ENCODE measurements at places on chromosomes 2 and 18.

- DNase-seq: no peak
These were observed 106.9 kb upstream of the THOC1 start for GRCh38 chr18:374721-375168.

DNA sequence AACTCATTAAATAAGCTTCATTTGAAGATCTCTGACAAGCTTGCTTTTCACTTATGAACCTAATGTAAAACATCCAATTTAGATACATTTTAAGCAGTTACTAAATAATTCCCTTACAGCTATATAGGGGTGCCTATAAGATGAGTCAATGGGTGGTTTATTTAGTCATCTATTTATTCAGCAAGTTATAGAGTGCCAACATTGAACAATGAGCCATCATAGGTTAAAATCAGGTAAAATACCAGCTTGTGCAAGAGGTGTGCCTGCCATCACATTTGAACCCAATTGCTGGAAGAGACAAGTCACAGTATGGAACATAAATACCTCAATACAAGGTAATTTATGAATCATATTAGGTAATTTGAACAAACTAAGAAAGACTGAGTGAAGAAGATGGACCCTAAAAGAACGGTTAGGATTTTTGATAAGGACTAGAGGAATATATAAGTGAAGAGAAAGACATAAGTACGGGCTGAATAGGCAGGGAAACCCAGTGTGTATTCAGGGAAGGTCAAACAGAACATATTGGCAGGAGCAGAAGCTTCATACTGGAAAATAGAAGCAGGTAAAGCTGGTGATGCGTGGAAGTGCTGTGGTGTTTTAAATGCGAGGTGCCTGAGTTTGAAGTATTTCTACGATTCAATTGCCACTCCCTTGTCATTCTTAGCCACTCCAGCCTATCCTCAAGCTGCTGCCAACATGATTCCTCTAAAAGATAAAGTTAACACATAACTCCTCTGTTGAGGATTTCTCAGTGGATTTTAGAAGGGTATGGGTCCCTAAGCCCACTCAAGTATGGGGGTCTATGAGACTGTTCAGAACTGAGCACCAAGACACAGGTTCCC is 18.9 kb upstream of the STAT4 start:
- DNase-seq: no peak

- DNase-seq: no peak
These were observed 33.9 kb upstream of the GORASP2 start for GRCh38 chr2:170895023-170895757.

- no peak for DNase-seq
These were observed 5.1 kb upstream of the HNMT start for GRCh38 chr2:137959166-137959565.

DNA sequence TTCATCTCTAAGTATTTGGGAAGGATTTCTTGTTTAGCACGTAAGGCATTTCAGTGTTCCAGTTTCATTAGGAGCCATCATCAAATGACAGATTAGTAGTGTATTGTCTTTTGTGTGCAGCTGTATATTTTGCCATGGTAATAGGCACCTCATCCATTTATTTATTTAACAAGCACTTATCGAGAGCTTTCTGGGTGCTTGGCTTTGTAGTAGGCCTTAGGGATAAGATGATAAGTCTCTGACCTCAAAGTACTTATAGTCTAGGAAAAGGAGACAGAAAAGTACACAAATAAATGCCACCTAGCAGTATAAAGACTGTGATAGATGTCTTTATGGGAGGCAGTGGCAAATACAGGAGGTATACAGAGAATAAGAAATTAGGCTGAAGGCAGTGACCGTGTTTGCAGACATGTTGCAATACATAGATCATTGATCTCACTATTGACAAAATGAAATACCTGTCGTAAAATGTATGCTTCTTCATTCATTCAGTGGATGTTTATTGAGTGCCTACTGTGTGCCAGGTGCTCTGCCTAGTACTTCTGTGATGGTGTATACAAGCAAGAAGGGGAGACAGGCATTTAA is 265.9 kb downstream of the SETBP1 start:
- no peak for DNase-seq

DNA sequence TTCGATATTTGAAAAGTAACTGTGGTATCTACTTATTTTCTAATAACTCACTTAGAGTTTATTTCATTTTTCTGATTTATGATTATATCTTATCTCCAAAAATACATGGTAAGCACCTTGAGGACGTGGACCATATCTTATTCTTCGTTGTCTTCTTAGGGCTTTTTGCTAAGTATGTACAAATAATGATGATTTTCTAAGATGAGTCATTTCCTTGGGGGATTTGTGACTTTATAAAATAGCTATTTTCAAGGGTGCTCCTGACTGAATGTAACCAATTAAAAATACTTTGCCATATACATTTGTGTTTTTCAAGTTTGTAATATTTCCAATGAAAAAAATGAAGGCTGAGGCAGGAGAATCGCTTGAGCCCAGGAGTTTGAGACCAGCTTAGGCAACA is 56.3 kb downstream of the GREB1L start:
- no peak for DNase-seq

GRCh38 chr2:67571785-67572718 is 174.9 kb downstream of the ETAA1 start:
- no peak for DNase-seq

DNA sequence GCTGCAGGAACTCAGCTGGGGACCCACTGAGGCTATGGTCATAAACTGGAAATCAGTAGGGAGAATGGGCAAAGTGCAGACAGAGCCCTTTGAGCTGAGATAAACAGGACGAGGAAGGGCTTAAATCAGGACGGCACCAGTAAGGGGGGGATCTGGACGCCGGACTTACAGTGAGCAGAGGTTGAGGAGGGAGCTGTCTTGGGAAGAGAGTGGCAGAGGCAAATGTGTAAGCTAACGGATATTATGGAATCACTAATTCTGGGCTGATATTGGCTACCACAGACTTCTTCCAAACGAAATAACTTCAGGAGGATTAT is 539 bp downstream of the CYP27A1 start:
- DNase-seq: no peak

- no peak for DNase-seq
These were observed 14.2 kb upstream of the OXER1 start for GRCh38 chr2:42777883-42778805.

DNA sequence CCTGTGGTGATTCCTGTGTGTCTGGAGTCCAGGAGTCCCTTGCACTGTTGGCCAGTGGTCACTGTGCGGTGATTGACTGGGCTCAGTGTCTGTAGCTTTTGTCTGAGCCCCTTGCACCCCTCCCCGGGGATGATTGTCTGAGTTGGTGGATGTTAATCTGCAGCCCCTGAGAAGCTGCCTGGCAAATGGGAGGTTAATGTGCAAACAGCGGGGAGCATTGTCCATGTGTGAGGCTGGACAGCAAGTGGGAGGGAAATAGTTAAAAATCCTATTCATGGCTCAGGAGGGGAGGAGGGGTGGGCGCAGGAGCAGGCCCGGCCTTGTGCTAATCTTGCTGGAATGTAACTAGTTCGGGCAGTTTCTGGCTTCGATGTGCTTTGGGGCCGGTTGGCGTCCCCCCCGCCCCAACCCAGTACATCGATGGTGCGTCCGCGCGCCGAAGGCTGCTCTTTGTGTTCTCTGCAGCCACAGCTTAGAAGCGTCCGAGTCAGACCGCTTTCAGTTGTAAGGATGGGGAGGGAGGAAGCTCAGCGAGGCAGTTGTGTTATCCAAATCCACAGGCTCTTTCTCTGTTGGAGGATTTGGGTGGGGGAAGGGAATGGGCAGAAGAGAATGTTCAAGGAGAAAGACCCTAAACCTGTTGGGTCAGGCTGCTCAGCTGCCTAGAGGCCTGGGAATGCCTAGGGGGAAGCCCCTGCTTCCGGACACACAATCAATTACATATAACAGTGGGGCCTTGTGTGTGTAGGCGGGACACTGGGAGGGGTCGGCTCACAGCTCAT is 71.8 kb downstream of the TGOLN2 start:
- peak; percentile 57 for DNase-seq

GRCh38 chr18:59143441-59143840 is 3.8 kb downstream of the SEC11C start:
- DNase-seq: no peak

DNA sequence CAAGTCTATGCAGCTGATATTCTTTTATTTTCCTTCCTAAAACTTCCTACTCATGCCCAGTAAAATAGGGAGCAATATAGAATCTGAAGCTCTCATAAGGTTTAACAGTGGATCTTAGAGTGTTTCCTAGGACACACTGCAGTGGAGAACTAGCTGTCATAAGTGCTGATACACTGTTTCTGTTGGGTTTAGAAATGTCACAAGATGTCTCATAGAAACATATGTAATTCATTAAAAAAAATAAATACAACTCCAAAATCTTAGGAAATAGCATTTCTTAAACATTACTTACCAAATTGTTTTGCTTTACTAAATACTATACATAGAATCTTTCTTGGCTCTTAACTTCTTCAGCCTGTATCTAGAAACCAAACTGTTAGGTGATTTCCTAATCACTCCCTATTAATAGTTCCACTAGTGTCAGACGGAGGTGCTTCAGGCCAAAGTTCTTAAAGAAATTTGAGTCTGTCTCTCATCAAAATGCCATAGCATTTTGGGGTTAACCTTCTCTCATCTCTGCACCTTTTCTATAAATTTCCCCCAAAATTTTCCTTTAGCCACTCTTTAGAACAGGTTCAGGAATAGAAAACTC is 93.7 kb downstream of the CERKL start:
- DNase-seq: peak; percentile 10

GRCh38 chr2:22247466-22247865 is 1123.7 kb downstream of the TDRD15 start:
- DNase-seq: no peak

GRCh38 chr18:36297417-36298125 is at the start of gene FHOD3:
Gene FHOD3 (plus strand): TSS chr18:36297713. CDS start chr18:36297836, 123 bp downstream.
- no peak for DNase-seq

DNA sequence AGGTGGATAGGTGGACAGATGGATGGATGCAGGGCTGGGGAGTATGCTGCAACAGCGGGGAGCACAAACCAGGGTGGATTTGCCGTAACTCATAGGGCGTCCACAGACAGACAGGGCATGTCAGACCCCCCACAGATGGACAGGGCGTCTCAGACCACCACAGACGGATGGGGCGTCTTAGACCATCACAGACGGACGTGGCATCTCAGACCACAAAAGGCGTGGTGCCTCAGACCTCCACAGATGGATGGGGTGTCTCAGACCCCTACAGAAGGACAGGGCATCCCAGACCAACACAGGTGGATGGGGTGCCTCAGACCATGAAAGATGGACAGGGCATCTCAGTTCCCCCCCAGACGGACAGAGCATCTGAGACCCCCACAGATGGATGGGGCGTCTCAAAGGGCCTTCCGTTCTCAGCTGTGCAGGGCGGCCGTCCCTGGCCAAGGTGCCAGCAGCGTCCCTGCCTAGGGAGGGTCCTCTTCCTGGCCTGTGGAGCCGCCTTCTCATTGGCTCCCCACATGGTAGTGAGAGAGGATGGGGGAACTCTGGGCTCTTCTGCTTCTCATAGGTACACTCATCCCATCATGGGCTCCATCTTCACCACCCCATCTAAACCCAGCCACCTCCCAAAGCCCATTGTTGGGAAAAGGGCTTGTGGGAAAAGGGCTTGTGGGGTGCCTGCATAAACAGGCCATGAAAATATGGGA is 2.1 kb downstream of the ANKMY1 start:
- DNase-seq: no peak

DNA sequence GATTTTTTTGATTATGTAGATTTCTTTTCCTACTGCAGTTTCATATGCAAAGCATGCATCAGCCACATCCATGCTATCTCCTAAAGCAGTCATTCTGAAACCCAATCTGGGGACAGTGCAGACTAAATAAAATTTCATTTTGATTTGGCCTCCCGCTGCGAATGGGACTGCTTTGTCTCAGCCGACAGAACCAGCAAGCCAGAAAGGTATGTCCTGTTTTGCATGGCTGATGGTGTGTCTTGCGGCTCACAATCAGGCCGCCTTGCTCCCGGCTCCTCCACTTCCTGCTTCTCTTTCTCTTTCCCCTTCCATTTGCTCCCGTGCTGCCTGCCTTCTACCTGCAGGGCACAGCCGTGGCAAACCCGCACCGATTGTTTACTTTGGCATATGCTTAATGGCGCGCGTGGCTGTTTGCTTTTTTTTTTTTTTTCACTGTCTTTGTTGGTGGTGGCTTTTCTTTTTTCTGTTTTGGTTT is 419.6 kb upstream of the POU3F3 start:
- peak; percentile 10 for DNase-seq

GRCh38 chr18:31791817-31792579 is 31.3 kb upstream of the SLC25A52 start:
- DNase-seq: no peak

DNA sequence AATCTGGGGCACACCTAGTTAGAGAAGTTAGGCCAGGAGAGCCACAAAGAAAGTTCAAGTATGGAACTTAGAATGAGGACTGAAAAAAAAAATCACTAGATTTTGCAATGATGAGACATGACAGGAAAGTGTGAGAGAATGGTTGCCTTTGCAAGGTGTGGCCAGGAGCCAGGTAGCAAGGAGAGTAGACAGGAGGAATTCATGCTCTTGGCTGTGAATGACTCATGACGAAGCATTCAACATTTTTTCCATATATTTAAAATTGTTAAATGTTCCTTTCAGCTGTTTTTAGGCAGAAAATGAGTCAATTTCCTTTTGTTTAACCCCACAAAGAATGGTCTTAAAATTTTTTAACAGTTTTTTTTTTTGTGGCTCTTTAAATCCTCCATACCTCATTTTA is 636.9 kb downstream of the PLCL1 start:
- peak; percentile 32 for DNase-seq

GRCh38 chr2:23706613-23707078 is 220.3 kb downstream of the ATAD2B start:
- DNase-seq: no peak

DNA sequence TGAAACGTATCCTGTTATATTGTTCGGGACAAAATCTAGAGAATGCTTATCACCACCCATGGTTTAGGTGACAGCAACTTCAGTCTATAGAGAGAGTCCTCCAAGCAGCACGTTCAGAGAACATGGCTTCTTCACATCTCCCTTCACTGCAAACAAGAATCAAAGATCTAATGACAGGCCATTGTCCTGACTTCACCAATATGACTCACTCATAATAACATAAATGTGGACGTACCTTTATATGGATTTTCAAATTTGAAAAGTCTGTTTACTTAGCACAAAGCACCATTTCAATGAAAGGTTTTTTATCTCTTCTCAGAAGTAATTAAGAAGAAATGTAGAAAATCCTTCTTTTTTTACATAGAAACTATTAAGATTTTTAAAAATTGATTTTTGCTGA is 46.7 kb downstream of the KLF7 start:
- DNase-seq: no peak

DNA sequence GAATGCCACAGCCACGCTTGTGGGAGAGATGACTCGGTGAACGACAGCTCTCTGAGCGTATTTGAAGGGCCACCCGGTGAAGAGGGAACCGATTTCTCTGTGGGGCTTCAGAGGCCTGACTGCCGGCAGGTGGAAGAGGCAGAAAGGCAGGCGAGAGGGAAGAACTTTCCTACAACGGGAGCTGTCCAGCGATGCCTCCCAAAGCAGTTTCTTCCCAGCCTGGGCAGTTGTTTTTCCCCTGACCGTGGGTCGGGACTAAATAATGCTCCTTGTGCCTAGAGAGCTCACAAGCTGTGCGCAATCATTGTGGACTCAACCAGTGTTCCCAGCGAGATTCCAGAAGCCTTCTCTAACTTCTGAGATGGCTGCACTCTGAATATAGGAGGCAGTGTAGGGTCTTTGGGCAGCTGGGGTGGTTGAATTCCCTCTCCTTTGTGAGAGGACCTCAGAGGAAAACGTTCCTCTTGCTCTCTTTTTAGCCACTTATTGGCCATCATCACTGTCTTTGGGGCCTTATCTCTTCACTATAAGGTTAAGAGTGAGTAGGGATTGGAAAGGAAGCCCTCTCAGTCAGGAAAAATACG is 710 bp downstream of the SEC11C start:
- no peak for DNase-seq

Data from fibroblast of skin of left quadriceps (primary cell).